ENCODE measurements at places on chromosomes 7 and 10.

- DNase-seq, result no peak
Observed at GRCh38 chr10:125296598-125296997, 136.2 kb upstream of the CTBP2 start.

GRCh38 chr7:47322731-47323130 lies 259.2 kb downstream of the TNS3 start:
- DNase-seq, result no peak

DNA sequence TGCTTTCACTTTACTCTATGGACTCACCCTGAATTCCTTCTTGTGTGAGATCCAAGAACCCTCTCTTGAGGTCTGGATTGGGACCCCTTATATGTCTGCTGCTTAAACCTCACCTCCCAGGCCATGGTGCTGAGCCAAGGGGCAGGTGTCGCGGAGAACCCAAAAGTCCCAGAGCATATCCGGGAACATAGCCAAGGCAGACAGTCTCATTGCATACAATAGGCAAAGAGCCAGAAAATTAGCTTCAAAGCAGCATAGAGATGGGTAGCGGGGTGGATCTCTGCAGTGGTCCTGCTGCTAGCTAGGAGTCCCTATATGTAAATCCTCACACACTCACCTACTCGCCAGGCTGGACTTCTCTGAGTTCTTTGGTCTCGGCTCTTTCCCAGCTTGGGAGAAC lies 5.5 kb downstream of the CCL24 start:
- no peak for DNase-seq

GRCh38 chr10:126950401-126951105 lies 45.3 kb downstream of the DOCK1 start:
- DNase-seq, result no peak

GRCh38 chr7:121440857-121441503 lies 44.9 kb upstream of the FAM3C start:
- DNase-seq, result no peak

DNA sequence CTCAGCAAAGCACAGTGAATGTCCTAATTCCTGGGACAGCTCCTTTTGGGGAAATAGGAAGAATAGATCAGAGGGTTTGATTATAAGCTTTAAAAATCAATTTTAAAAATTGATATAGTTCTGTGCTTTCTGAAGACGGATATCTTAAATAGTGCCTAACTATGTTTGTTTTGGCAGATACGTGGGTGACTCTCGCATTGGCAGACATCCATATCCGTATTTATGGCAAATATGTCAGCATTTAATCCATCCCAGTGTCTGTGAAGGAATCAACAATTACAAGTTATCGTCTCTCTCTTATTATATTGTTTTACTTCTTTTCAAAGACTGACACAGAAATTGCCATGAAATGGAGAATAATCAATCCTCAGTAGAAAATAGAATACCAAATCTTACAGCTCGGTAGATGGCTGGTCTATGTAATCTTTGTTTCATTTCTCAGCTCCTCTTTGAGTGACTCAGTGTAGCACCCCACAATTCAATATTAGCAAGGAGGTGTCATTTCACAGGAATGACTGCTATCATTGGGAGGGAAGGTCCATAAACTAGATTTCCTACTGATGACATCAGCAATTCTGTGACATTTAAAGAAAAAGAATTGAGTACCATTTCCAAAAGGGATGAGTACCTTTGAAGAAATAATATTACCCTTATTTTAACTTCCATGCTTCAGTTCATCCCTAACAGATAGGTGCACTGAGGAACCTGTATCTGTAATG lies 186.4 kb upstream of the NFE2L3 start:
- DNase-seq, result no peak

DNA sequence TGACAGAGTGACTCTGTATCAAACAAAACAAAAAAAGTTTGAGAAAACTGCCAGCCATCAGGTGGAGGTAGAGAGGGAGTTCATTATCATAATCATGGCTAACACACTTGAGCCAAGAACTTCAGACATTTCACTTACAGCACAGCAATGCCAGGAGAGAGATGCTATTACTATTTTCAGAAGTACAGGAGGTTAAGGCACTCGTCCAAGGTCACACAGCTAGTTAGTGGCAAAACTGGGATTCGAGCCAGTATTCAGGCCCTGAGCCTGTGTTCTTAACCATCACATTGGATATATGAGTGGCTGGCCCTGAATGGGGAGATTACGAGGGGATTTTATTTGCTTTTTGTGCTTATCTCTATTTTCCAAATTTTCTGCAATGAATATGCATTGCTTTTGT lies 24.8 kb upstream of the UNC5B start:
- DNase-seq, result no peak

- no peak for DNase-seq
Observed at GRCh38 chr10:53458007-53458406, 685.4 kb upstream of the MBL2 start.

- no peak for DNase-seq
Observed at GRCh38 chr7:122970740-122971725, 24.5 kb downstream of the TAS2R16 start.

DNA sequence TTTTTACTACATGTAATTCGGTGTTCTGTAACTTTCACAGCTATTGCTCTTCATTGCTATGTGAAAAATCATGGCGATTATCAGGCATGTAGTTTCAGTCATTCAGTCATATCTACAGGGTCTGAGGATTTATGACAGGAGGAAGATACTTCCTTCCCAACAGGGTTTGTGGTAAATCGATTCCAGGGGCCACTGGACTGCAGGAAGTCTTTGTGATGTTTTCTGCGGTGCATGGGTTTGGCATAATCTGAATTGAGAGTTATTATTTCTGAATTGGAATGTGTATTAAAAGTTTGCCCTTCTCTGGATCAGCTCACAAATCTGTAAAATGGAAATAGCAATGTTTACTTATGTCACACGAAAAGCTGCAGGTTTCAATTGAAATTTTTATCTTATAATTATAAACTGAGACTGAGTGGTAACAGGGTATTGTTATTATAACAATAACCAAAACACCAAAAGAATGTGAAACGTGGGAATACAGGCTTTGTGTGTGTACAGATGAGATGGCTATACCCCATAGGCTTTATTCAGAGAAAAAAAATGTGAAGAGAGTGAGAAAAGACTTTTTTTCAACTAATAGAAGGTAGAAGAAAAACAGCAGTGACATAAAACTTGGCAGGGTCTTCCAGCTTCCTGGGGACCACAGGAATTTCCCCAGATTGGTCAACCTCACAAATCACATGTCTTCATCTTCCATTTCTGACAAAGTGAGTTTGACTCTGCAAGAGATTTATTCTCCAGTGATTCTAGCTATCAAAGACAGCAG lies 307.7 kb upstream of the NFE2L3 start:
- no peak for DNase-seq

DNA sequence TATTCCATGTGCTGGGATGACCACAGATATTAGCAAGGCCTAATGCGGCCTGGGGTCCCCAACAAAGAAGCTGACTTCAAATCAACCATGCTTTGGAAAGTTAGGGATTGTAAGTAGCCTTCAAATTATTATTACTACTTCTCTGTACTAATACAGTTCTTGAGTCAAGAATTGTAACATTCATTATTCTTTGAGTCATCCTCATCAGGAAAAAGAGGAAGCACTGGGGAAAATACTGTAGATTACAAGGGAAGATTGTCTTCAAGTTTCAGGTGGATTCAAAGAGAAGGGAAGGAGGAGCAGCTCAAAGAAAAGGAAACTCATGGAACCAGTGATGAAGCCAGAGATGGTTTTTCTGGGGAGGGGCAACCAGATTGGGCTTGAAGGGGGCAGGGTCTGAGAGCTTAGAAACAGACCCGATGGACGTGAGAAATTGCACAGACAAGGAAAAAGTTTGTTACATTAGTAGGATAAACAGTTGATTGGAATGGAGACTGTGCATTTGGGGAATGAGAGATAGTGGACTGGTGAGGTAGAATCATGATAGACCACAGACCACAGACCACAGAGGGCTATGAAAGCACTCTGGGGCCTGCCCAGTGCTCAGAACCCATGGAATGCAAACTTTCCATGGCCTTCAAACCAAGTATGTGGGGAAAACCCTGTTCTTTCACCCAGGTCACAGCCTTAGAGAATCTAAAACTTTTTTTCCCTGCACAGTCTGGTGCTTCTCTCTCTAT lies 209.9 kb downstream of the ZNF365 start:
- DNase-seq, result no peak

DNA sequence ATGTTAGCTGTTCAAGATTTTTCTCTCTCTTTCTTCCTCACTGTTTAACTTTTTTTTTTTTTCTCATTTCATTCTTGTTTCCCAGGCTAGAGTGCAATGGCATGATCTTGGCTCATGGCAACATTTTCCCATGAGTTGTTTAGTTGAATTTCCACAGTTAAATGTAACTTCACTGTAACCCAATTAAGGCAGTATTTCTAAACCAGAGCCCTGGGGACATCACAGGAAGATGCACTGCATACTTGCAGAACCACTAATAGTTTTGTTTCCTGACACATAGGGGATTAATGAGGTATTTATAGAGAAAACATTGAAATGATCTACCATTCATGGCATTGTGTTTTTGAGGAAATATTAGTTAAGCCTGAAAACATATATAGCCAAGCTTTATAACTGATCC lies 795.6 kb upstream of the GHITM start:
- no peak for DNase-seq

GRCh38 chr7:68893411-68893810 lies 704.9 kb upstream of the AUTS2 start:
- no peak for DNase-seq

DNA sequence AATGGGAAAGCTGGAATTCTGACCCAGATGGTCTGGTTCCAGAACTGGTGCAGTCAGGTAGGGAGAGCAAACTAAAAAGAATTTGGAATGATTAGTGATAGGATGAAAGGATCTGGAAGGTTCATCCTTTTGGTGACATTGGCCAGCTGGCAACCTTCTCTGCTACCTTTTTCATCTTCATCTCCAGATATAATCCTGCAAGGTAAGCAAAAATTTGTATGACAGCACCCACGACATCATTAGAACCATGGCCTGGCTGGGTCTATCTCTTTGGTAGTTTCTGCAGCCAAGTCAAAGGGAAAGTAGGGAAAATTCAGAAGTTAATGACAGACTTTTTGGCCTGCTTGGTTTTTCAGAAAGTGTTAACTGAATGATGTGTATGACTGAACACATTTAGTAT lies 188.9 kb upstream of the MALRD1 start:
- DNase-seq, result no peak

DNA sequence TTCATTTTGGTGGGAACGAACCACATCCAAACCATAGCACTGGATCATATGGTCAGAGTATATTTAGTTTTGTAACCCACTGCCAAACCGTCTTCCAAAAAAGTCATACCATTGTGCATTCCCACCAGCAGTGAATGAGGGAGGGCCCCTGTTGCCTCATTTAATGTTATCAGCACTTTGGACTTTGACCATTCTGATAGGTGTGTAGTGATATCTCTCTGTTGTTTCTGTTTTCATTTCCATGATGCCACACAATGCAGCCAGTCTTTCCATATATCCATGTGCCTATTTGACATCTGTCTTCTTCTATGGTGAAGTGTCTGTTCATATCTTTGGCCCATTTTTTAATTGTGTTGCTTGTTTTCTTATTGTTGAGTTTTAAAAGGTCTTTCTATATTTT lies 105.0 kb upstream of the PPP2R2D start:
- DNase-seq, result no peak

DNA sequence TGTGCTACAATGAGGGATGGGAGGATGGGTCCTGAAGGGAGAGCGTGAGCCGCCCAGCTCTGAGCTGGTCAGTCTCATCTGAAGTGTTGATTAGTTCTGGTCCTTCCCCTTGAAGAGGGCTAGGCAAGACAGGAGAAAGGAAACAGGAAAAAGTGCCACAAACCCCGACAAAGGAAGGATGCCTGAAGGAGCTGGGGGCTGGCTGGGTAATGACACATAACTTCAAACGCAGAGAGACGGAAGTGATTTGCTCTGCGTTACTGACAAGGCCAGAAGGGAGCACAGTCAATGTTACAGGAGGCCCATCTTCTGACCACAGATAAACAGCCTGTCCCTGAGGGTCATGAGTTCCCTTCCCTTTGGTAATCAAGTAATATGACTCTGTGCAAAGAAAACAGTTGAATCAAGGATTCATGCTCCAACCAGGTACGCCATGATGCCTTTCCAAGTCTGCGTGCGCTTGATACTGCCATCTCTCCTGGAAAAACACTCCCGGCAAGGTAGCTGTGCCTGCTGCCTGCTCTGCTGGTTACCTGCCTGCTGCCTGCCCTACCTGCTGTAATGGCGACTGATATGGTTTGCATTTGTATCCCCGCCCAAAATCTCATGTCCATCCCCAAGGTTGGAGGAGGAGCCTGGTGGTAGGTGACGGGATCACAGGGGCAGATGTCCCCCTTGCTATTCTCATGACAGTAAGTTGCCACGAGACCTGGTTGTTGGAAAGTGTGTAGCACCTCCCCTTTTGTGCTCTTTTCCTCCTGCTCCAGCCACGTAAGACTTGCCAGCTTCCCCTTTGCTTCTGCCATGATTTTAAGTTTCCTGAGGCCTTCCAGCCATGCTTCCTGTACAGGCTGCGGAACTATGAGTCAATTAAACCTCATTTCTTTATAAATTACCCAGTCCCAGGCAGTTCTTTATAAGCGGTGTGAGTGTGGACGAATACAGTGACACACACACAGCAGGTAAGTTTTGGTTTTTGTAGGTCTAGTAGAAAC lies 57.9 kb downstream of the GRB10 start:
- DNase-seq, result no peak

DNA sequence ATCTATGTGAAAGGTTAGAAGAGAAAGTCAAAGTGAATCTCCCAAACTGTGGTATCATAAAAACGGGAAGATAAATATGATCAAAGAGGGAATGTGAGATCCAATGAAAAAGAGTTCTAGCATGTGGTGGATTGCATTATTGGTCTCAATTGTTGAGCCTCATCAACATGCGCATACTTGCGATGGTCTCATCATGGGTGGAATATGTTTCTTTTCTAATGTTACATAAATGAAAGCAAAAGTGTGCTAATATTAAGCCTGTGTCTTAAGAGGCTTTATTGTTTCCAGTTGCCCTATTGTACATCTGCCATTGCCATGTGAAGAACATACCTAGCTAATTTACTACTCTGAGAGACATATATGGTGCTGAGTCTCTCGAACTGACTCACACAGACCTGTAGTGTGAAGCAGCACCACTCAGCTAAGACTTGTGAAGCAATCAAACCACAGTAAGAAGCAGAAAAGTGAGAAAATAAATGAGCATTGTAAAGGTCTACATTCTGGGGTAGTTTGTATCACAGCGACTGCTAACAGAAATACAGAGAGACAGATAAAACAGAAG lies 645.5 kb upstream of the PCDH15 start:
- no peak for DNase-seq

DNA sequence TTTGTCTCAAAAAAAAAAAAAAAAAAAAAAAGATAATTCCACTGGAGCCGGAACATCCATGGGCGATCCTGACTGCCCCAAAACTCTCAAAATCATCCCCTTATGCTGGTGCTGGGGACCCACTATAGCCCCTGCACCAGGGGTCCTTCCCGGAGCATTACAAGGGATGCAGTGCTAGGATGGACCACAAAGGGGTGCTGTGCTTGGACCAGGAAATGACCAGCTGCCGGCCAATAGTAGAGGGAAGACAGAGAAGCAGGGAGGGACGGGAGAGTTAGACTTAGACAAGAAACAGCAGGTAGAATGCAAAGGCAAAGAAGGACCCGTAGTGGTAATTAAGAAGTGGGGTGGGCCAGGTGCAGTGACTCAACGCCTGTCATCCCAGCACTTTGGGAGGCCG lies 40.5 kb downstream of the RCC1L start:
- no peak for DNase-seq

Data from T-helper 22 cell (primary cell).